ENCODE measurements at places on chromosomes 11 and 22.
A peak's percentile ranks its signal among the peaks of the same experiment; 100 is the strongest.

- peak; percentile 30 for DNase-seq
Observed at GRCh38 chr11:76698321-76699043, 27.9 kb upstream of the LRRC32 start.

DNA sequence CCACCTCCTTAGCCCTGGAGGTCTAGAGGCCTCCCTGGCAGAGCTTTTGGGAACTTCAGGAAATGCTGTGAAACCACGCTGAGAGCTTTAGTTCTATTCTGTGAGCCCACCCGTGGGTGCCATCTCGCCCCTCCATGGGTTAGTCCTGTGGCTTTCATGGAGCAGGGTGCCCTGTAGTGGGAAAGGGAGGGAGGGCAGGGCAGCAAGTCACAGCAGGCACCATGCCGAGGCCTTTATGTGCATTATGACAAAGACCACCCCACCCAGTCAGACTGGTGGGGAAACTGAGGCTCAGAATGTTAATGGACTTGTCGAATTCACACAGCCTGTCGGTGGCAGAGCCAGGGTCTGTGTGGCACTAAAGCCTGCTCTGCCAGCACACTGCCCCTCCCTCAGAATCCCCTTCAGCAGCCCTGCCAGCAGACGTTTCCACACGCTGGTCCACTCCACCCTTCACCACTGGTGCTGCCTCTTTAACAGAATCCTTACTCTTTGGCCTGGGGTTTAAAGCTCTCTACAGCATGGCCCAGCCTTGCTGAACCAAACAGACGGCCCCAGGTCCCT lies 13.4 kb downstream of the TMPRSS13 start:
- DNase-seq, result no peak

DNA sequence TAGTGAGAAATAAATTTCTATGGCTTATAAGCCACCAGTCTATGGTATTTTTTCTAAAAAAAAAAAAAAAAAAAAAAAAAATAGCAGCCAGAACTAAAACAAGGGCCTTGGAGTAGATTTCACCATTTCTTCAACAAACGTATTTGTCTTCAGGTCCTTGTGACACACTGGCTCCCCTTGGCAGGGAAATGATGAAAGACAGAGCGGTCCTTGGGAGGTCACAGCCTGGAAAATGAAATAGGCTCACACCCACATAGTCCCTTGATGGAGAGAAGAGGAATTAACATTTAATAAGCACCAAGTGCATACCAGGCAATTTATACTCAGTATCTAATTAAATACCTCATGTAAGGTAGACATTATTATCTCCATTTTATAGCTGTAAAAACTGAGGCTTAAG lies 25.7 kb upstream of the ACER3 start:
- peak; percentile 78 for DNase-seq

- DNase-seq, result no peak
Observed at GRCh38 chr11:91698845-91699244, 525.8 kb upstream of the FAT3 start.

- DNase-seq, result peak; percentile 69
Observed at GRCh38 chr22:49827853-49828598, at the start of gene BRD1. Gene BRD1, minus strand, starts transcription at chr22:49827873. Its CDS starts 3,556 bp downstream, at chr22:49824317.

- DNase-seq, result no peak
Observed at GRCh38 chr11:30504468-30504867, 81.7 kb downstream of the MPPED2 start.

DNA sequence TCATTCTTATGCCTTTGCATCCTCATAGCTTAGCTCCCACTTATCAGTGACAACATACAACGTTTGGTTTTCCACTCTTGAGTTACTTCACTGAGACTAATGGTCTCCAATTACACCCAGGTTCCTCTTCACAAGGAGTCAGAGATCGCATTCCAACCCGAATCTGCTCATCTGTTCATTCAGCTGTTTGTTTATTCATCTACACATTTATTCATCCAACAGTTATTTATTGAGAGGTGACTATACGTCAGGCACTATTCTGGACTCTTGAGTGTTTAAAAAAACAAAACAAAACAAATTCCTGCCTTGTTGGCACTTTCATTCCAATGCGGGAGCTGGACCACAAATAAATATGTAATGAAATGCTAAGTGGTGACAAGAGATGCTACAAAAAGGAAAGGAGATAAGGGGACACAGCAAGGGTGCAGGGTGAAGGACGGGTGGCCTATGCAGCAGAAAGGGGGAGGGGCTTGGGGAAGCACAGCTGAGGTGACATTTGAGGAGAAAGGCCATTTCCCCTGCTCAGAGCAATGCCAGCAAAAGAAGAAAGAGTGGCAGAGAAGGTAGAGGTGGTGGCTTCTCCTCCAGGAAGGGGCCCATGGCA lies 393.8 kb upstream of the SYN3 start:
- DNase-seq, result no peak

GRCh38 chr22:32476281-32477195 lies 1.9 kb downstream of the FBXO7 start:
- peak; percentile 50 for DNase-seq

- peak; percentile 87 for DNase-seq
Observed at GRCh38 chr11:3920148-3920852, 64.8 kb downstream of the STIM1 start.

- no peak for DNase-seq
Observed at GRCh38 chr11:2901196-2901796, 15.7 kb upstream of the CDKN1C start.

- no peak for DNase-seq
Observed at GRCh38 chr22:37083914-37084313, 25.6 kb downstream of the TMPRSS6 start.

DNA sequence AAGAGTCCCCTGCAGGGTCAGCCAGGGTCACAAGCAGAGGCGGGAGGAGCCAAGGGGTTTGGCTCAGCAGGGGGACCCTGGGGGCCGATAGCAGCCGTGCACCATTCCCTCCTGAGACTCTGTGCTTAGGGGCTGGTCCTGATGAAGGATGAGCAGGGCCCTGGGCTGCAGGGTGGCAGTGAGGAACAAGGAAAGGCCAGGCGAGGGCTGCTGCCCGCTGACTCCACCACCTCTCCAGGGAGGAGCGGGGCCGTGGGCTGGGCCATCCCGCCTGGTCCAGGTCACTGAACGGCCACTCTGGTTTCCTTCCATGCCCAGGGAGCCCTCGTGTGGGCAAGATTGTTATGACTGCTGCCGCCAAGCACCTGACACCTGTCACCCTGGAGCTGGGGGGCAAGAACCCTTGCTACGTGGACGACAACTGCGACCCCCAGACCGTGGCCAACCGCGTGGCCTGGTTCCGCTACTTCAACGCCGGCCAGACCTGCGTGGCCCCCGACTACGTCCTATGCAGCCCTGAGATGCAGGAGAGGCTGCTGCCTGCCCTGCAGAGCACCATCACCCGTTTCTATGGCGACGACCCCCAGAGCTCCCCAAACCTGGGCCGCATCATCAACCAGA lies 9.2 kb upstream of the NDUFS8 start:
- no peak for DNase-seq

GRCh38 chr22:48923996-48924395 lies 903.7 kb downstream of the BRD1 start:
- no peak for DNase-seq

GRCh38 chr11:95154514-95154913 lies 64.9 kb downstream of the ENDOD1 start:
- peak; percentile 51 for DNase-seq

- no peak for DNase-seq
Observed at GRCh38 chr22:26890870-26891269, 233.5 kb downstream of the MIAT start.

DNA sequence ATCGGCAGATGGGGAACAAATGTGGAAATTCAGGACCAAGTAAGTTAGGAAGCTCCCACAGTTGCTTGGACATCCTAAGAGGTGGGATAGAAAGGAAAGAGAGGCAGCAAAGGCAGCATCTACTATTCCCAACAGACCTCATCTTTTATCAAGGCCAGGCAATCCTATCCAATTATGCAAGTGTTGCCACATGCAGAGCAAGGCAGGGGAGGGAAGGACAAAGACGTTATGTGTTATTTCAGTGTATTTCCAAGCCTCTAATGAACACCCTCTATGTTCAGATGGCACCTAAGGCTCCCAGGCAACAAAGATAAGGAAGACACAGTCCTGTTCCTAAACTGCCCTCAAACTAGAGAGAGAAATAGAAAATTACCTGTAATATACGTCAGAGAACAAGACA lies 9.2 kb downstream of the TIGD3 start:
- no peak for DNase-seq

DNA sequence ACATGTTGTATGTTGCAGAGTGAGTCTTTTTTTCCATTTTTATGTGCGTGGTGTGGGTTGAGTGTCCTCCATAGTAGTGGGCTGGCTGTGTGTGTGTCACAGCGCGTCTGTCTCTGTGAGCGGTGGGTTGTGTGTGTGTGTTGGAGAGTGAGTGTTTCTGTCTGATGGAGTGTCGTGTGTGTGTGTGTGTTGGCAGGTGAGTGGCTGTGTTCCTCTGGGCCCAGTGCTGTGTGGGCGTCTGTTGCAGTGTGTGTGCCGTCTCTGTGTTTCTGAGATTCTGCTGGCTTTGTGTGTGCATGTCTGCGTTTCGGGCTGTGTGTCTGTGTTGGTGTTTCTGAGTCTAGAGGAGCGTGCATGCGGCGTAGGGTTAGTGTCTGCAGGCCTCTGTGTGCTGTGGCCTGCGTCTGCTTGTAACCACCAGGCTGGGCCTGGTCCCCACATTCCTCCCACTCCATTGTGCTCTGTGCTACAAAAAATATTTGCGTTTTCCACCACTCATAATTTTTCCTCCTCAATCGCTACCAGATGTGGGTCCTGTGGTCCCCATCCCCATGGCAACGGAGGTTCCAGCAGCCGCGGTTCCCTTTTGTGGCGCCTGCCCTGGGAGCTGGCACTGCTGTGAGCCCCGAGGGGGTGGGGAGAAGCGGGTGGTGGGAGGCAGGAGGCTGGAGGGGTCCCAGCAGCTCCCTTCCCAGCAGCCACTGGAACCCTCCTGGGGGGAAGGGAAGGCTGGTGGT lies 15.2 kb downstream of the SCARF2 start:
- no peak for DNase-seq

GRCh38 chr11:130771708-130772107 lies 144.6 kb downstream of the SNX19 start:
- no peak for DNase-seq

DNA sequence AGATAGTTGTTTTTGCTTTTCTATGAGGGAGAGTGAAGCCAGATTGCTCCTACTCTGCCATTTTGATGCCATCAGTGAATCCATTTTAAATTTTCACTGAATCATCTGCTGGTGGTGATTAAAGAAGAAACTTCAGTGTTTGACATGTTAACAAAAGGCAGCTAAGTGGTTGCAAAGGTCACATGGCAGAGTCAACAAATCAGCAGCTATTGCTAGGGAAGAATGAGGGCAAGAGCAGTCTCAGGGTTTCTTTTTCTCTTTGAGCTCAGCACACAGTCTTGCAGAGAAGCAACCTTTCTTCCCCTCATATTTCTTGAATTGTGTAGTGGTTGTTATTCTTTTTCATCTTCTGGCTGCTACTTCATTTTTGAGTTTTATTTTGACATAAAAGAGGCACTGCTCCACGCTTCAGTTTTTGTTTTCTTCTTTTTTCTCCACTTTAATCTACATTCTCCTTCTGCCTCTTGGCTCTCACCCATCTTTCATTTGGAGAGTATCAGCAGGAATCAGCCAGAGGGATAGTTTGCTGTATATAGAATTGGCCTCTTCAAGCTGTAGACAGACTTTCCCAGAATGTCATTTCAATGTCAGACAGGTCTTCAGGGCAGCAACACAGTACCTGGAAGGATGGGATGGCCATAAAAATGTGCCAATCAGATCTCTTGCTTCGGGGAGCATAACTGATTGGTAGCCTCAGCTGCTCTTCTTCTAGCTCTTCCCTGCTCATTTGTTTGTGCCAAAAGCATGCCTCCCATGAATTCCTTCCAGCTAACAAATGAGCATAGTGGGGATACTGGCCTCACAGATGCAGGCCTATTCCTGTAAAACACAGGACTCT lies 153.9 kb downstream of the TRPC6 start:
- no peak for DNase-seq

DNA sequence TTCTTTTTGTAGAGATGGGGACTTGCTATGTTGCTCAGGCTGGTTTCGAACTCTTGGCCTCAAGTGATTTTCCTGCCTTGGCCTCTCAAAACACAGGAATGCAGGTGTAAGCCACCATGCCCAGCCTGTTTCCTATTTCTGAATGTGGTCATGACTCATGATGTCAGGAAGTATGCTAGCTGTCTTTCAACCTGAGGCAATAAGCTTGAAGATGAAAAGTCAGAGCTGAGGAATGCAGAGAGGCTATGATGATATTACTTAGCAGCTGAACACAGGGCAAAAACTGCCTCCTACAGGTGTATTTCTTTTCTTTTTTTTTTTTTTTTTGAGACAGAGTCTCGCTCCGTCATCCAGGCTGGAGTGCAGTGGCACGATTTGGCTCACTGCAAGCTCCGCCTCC lies 9.0 kb upstream of the NUCB2 start:
- no peak for DNase-seq

GRCh38 chr11:40542821-40543220 lies 916.6 kb downstream of the LRRC4C start:
- no peak for DNase-seq

DNA sequence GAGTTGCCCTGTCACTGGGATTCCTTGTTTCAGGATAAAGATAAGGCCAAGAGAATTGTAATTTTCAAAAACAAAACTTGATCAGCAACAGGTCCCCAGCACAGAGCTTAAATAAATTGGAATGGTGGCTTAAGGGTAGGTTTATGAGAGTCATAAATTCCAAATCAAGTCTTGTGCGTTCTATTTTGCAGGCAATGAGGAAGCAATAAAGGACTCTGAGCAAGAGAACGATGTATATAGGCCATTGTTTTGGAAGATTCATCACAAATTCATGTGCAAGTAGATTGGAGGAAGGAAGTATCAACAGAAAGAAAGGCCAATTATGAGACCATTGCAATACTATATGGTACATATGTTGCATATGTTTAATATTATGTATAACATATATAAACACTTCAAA lies 65.7 kb upstream of the PGR start:
- no peak for DNase-seq

DNA sequence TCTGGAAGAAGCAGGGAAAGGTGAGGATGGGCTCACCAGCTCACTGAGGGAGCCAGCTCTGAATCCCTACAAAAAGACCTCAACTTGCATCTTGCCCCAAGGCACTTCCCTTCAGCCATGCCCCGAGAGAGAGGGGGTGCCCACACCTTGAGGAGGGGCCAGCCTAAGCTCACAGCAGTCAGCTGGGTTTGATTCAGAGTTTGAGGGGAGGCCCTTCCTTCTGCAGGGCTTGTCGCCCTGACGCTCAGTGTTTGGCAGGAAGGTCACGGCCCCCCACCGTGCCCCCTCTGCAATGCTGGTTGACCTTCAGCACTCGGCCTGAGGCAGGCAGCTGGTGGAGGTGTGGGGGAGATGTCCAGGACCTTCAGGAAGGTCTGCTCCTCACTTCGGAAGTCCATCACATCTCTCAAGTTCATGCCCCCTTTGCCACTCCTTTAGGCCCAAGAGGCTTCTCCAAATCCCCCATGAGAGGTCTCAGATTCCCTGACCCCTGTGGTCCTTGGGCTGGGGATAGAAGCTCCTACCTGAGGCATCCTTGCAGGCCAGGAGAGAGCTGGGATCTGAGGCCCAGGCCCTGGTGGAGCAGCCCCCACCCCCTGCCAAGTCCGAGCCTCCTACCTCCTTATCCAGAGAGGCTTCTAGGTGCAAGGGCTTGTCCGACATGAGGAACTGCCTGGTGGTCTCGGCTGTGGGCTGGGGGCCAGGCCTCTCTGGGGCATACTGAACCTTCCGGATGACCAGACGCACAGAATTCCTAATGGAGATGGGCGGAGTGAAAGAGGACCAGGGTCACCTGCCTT lies 37.6 kb downstream of the TPBGL start:
- no peak for DNase-seq

- no peak for DNase-seq
Observed at GRCh38 chr22:45310977-45311531, 1.3 kb downstream of the FAM118A start.

- DNase-seq, result no peak
Observed at GRCh38 chr11:15159085-15159484, 44.4 kb downstream of the INSC start.

GRCh38 chr11:114276077-114276476 lies 20.1 kb upstream of the NNMT start:
- DNase-seq, result no peak

All from inflammatory macrophage treated with lipopolysaccharide for 4 hours (primary cell).